A172 (cell line): ENCODE measurements at places on chromosomes 6 and 20.

DNA sequence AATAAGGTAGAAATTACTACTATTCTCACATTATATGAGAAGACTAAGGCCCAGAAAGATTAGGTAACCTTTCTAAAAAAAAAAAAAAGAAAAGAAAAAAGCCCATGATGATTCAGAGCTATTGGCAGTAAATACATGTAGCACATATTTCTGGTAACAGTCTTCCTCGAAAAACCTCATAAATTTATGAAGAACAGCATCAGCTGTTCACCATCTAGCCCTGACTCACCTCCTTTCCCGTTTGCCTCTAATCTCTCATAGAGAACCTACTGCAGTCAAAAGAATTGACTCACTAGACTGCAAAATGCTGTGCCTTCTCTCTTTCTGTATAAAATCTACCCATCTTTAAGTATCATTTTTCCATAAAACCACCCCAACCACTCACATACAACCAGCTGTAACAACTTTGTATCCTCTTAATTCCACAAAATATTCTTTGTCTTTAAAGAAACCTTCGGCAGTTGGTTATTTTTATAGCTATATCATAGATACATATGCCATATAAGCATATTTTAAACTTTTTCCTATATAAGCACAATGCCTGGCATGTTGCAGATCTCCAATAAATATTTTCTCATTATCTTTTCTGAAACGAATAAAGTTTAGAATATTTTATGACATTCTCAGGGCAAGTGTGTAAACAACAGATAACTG is 152.7 kb upstream of the ENPP5 start:
- DNase-seq, result peak; percentile 48

DNA sequence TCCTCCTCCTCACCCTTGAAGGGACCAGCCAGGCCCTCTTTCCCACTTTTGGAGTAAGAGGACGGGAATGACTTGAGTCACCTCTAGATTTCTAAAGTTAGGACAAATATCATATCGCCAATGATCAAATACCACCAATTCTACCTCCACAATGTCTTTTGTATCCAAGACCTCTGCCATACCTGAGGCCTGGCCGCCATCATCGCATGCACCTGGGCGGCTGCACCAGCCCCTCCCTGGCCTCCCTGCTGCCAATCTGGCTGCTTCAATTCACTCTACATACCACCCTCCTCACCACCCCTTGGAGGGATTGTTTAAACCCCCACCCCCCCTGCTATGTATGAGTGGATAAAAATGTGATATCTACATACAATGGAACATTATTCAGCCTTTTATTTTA is 75.0 kb upstream of the RALY start:
- DNase-seq, result no peak

DNA sequence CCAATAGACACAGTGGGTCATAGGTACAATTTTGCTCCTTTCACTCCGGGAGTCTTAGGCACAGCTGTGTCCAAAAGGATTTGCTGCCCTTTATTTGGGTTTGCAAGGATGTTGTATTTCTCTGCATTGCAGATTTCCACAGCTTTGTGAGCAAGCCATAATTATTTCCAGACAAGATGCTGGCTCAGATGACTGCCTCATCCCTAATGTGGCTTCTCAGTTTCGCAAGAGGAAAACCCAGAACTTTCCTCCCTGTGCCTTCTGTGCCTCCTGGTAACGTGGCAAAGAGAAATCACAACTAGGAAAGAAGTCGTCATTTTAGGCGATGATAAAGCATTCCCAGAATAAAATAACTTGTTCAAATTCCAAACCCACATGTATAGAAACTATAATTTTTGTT is 33.7 kb downstream of the FAM50B start:
- DNase-seq, result no peak

DNA sequence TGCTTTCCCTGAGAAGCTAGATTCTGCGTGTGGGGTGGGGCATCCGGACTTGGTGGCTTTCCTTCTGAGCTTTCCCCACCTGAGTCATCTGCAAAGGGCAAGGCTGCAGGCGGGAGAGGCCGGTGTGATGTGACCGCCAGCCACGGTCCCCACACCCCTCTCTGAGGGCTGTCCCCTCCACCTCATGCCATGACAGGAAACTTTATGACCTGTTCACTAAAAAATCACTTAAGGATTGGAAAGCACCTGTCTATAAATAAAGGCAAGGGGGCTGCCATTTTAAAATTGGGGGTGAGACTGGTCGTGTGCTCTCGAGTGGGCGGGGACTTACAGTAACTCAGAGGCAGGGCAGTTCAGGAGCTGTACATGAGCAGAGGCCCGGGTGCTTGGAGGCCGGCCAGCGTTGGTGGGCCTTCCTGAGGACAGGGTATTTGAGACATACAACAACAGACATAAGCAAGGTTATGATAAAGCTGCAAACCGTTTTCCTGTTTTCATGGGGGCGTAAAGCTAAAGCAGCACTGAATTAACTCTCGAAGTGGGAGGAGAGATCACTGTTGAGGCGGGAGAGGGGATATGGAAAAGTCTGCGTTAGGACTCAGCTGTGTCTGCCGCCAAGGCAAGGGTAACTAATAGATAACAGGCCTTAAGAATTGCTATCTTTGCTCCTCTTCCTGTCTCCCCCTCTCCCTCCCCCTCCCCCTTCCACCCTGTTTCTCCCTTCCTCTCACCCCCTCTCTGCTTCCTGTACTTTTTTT is 16.1 kb upstream of the SERPINB1 start:
- peak; percentile 91 for DNase-seq

- DNase-seq, result peak; percentile 14
These were observed 63.8 kb upstream of the TINAG start for GRCh38 chr6:54244430-54244829.

DNA sequence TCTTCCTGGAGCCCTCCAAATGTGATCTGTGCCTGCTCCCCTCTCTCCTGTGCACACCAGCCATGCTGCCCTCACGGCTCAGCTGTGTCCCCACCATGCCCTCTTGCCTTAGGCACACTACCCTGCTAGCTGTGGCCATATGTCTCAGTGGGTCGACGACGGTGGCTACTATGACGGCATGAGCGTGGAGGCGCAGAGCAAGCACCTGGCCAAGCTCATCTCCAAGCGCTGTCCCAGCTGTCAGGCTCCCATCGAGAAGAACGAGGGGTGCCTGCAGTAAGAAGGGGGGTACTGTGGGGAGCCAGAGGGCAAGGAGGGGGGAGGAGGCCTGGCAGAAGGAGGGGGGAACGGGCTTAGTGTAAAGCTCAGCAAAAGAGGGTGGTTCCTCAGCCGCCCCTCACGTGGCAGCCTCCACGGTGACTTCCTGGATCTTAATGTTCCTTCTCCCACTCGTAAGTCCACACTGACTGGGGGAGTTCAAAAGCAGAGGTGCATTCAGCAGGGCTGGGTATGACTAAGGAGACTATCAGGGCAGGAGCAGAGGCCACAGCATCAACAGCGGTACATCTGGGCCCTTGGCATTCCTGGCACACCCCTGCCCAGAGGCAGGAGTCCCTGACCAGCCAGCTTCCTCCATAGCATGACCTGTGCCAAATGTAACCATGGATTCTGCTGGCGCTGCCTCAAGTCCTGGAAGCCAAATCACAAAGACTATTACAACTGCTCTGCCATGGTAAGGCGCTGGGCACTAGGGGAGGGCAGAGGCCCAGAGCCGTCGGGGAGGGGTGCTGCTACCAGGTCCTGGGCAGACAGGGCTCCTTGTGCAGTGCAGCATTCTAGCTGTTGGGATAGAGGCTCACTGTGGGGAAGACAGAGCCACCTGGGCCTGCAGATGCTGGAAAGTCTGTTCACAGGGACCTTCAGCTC is 8.0 kb downstream of the DNPH1 start:
- DNase-seq, result peak; percentile 13

DNA sequence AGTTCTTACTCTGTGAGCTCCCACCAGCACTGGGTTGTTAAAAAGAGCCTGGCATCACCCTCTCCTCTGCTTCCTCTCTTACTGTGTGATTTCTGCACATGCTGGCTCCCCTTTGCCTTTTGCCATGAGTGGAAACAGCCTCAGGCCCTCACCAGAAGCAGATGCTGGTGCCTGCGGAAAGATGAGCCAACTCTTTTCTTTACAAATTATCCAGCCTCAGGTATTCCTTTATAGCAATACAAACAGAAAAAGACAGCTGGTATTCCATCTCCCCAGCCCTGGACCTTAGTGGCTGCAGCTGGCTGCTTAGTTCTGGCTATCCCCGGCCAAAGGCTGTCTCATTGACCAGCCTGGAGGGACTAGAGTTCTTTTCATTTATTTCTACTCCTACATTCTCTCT is 129.1 kb downstream of the IMPG1 start:
- no peak for DNase-seq

- DNase-seq, result no peak
These were observed 114.7 kb upstream of the KHDRBS2 start for GRCh38 chr6:62400521-62401259.

- DNase-seq, result no peak
These were observed 117.1 kb downstream of the SYNDIG1 start for GRCh38 chr20:24586523-24586840.

- peak; percentile 73 for DNase-seq
These were observed 112.6 kb downstream of the TMEM170B start for GRCh38 chr6:11650025-11650696.

DNA sequence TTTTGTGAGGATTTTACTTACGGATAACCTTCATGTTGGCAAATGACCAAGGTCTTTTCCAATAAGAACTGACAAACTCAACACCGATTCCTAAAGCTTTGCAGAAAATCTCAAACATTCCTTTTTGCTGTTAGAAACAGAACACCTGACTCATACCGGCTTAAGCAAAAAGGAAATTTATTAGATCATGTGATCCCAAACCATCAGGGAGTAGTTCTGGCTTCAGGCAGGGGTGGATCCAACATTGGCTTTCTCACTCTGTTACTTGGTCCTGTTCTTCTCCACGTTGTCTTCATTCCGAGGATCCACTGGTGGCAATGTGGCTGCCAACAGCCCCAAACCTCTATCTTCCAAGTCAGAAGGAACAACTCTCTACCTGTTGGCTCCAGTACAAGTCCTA is 95.9 kb upstream of the PMEPA1 start:
- peak; percentile 21 for DNase-seq

DNA sequence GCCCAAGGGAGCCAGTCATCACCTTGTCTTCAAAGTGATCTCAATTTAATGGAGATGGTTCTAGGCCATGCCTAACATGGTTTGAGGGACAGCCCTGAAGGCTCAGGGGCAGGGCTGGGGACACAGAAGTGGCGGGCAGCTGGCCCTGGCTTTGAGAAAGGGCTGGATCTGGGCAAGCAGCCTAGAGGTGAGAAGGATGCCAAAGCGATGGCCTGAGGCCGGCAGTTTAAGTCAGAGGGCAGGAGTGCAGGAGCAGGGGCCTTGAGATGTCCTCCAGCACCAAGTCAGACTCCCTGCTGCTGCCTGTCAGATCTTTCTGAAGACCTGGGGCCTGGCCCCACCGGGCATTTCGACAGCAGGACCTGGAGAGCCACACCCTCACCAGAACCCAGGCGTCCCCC is 28.4 kb upstream of the APMAP start:
- DNase-seq, result no peak

DNA sequence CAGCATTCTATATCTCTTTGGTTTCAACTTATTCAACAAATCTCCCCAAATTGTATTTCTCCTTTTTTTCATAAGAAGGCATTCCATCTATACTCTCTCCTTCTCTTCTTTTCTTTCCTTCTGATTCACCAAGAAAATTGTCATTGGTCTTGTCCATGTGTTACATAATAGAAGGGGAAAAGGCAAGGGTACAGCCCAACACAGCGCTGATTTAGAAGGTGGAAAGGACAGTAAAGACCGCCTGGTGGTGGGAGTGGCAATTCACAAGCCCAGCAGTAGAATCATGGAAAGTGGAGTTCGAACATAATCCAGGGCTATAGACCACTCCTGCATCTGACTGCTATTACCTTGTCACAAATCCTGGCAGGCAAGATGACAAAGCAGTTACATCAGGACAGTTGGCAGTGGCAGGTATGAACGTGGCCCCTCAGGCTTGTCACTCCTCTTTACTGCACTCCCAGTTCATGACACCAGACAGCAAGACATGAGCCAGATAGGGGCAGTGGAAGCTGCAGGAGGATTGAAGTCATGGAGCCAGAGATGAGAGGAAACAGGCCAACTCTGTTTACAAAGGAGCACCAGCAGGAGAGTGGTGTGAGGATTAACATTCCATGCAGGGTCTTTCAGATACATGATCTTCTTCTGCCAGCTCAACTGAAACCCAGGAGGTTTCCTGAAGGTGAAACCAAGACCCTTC is 2.1 kb upstream of the TNFAIP3 start:
- no peak for DNase-seq

GRCh38 chr6:53306819-53307347 is 41.9 kb downstream of the ELOVL5 start:
- peak; percentile 53 for DNase-seq

DNA sequence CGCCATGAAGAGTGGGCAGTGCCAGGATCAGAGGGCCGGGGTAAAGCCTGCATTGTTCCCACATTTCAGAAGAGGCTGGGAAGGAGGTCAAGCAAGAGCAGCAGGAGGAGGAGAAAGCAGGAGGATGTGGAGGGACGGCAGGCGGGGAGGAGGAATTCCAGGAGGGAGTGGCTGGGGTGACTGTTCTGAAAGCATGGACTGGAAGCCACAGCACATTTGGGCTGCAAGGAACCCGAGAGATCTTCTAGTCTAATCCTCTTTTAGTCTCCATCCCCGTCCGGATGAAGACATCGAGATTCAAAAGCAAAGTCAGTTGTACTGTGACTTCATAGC is 76.9 kb downstream of the FAM50B start:
- peak; percentile 60 for DNase-seq

- DNase-seq, result no peak
These were observed 134.2 kb upstream of the IFNGR1 start for GRCh38 chr6:137353346-137353745.

DNA sequence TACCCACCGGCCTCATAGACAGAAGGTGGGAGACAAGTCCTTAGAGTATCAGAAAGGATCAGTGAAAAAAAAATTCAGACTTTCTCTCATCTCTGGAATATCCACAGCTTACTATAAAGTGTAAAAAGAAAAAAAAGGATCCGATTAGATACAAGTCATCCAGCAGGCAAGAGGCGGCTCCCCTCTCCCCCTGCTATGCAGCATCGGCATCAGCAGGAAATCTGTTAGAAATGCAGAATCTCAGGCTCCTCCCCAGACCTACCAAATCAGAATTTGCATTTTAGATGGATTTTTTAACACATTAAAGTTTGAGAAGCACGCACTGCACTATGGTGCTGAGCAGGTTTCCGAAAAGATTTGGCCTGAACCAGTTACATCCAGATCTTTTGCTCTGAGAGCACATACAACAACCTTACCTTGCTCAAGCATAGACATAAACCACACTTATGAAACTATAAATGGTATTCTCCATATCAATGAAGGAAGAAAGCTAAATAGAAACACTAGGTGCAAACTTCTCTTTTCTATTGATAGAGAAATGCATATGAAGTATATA is 117.0 kb upstream of the POU3F2 start:
- DNase-seq, result no peak
